ENCODE measurements at places on chromosomes 3 and 15. TPM values are rescaled to one million over a fixed set of nuclear protein-coding genes. Genes with fewer than 3 reads are reported as not detected.

DNA sequence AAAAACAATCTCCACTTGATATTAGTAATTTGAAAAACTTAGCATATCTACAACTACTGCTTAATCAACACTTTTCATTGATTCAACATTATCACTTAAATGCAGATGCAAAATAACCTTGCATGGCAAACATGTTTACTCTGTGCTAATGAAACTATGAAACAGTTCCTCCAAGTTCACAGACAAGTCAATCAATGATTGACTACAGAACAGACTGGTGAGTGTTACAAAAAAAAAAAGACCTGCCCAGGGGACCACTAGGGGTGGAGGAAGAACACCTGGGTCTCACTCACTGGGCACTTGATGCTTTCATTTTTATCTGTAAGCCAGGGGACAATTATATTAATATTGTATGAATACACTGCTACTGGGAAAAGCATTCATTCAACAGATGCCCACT, 4.3 kb upstream of the NR2C2 start:
- no peak for DNase-seq

GRCh38 chr3:69182588-69183316, 60.4 kb upstream of the LMOD3 start:
- DNase-seq = no peak

- no peak for DNase-seq
These were observed 27.8 kb upstream of the AP4E1 start for GRCh38 chr15:50880651-50881114.

DNA sequence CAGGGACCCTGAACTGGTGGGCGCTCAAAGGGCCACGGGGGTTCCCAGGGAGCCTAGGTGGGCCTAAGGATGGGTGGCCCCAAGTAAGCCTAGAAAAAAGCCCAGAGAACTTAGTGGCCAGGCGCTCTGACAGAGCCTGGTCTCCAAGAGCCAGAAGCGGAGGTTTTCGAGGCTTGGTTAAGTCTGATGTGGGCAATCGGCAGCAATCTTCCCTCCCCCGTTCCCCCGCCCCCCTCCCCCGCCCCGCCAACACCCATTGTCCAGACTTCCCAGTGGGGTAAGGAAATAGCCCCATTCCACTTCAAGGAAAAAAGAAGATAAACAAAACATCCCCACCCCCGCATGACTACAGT, 6.7 kb downstream of the EOMES start:
- no peak for DNase-seq

- DNase-seq = peak; percentile 65
These were observed 227.8 kb downstream of the CDIN1 start for GRCh38 chr15:36807134-36807764.

- DNase-seq = no peak
These were observed 9.7 kb downstream of the TRPM7 start for GRCh38 chr15:50676799-50677483.

GRCh38 chr15:64791401-64791800, 16.0 kb upstream of the RBPMS2 start:
- no peak for DNase-seq

DNA sequence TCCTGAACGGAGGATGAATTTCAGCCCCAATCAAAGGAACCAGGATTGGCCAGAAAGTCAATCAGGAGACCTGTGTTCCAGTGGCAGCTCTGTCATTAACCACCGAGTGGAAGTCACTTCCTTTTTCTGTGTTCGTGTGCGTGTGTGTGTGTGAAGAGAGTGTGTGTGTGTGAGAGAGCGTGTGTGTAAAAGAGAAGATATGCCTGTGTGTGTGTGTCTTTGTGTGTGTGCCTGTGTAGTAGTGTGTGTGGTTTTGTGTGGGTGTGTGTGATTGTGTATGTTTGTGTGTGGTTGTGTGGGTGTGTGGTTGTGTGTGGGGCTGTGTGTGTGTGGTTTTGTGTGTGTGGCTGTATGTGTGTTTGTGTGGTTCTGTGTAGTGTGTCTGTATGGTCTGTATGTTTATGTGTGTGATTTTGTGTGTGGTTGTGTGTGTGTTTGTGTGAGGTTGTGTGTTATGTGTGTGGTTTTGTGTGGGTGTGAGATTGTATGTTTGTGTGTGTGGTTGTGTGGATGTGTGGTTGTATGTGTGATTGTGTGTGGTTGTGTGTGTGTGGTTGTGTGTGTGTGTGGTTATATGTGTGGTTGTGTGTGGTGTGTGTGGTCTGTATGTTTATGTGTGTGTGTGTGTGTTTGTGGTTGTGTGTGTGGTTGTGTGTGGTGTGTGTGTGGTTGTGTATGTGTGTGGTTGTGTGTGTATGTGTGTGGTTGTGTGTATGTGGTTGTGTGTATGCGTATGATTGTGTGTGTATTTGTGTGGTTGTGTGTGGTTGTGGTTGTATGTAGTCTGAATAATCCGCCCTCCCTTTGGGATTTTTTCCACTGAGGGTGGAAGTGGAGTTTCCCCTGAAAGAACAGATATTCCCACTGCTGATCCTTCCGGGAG, 314.4 kb downstream of the SHQ1 start:
- DNase-seq = no peak

- DNase-seq = no peak
These were observed 671.1 kb downstream of the TBL1XR1 start for GRCh38 chr3:176526225-176526624.

Gene SYNPR
- total RNA-seq = 1.0 TPM

DNA sequence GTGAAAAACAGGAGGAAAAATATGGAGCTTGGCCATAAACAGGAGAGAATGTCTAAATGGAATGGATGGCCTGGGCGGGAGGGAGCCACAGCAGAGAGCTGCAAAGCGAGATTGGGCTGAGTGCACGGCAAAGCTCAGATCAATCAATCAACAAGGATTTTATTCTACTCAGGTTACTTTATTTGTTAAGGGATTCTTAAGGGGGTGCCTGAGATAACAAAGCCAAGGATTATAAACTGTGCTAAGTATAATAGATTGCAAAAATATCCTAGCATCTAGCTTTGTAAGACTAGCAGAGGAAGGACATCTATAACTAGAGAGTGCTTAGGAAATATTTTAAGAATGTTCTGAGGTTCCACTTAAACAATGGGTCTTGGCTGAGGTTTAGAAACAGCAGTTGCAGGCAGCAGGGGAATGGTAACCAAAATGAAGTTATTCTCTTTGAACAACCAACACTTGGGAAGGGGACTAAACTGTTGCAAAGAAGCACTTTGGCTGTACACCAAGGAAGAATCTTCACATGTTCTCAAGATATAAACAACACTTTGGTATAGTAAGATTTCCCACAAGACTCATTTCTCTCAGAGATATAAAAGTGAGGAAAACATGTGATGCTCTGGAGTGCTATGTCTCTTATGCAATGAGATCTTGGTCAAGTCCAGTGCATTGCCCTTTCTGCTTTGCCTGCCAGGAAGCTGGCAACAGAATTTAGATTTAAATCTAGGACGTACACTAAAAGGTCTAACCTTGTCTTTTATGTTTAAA, 35.5 kb downstream of the TMEM212 start:
- peak; percentile 60 for DNase-seq

DNA sequence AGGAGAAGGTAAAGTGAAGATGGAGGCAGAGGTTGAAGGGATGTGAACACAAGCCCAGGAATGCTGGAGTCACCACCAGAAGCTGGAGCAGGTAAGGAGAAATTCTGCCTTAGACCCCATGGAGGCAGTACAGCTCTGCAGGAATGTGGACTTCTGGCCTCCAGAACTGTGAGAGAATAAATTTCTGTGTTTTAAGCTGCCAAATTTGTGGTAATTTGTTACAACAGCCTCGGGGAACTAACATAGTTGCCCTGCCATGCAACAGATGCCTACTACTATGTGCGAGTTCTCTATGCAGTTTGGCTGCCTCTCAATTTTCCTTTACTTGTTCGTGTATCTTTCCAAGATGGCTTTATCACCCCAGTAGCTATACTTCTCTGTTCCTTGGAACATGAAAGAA, 394.1 kb downstream of the TUSC7 start:
- DNase-seq = no peak

GRCh38 chr3:56064684-56065083, 403.6 kb downstream of the ERC2 start:
- no peak for DNase-seq

Gene ACKR2
- total RNA-seq = not detected

DNA sequence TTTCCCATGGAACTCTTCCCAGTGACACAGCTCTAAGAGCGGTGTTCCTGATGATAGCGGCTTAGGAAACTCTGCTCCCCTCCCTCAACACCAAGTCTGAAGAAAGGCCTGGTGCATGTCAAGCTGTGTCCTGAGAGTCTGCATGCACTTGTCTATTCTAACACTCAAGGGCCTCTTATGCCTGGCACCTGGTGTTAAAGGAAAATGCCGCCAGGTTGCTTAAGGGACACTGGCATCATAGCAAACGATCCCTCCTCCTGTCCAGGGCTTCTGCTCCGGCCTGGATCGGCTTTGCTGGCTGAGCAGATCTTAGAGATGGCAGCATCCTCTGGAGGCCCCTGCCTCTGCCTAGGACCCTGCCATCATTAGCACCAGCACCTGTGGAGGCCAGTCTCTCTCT, 121.7 kb downstream of the MEGF11 start:
- no peak for DNase-seq
